ENCODE measurements at places on chromosomes 2 and 18. TPM values are rescaled to one million over a fixed set of nuclear protein-coding genes. Genes with fewer than 3 reads are reported as not detected.

OSBPL6 gene
- 2.4 TPM for total RNA-seq

ZNF804A gene
- total RNA-seq, result 0.23 TPM

SPC25 gene
- 0.58 TPM for total RNA-seq

DNER gene
- total RNA-seq, result 1.1 TPM

EGR4 gene
- not detected for total RNA-seq

SCRN3 gene
- total RNA-seq, result 22.6 TPM

KCNF1 gene
- total RNA-seq, result not detected

TNFRSF11A gene
- 9.1 TPM for total RNA-seq

ANKRD53 gene
- total RNA-seq, result 1.9 TPM

NEDD4L gene
- 20.9 TPM for total RNA-seq

ALPG gene
- not detected for total RNA-seq

LYPD6B gene
- total RNA-seq, result not detected

HOXD8 gene
- 11.5 TPM for total RNA-seq

CYTIP gene
- 10.0 TPM for total RNA-seq

MCFD2 gene
- total RNA-seq, result 165 TPM

PPP1R1C gene
- 1.6 TPM for total RNA-seq

LRP2 gene
- not detected for total RNA-seq

VIT gene
- 29.2 TPM for total RNA-seq

CD8B2 gene
- 0.10 TPM for total RNA-seq

SCTR gene
- not detected for total RNA-seq

SLC8A1 gene
- total RNA-seq, result 35.9 TPM

BABAM2 gene
- 53.8 TPM for total RNA-seq

PCARE gene
- total RNA-seq, result not detected

CD207 gene
- 0.78 TPM for total RNA-seq

PLEK gene
- 32.9 TPM for total RNA-seq

MTHFD2 gene
- 119 TPM for total RNA-seq

SP140L gene
- total RNA-seq, result 13.9 TPM

DLX1 gene
- not detected for total RNA-seq

TMX3 gene
- 52.3 TPM for total RNA-seq

EEF1B2 gene
- total RNA-seq, result 387 TPM

PTPRM gene
- total RNA-seq, result 98.9 TPM

MFSD2B gene
- 0.33 TPM for total RNA-seq

SLC11A1 gene
- 40.1 TPM for total RNA-seq

REG3A gene
- 4.1 TPM for total RNA-seq

MPP4 gene
- 0.30 TPM for total RNA-seq

DTNA gene
- total RNA-seq, result 101 TPM

ACADL gene
- 32.8 TPM for total RNA-seq

UGT1A10 gene
- not detected for total RNA-seq

STAT4 gene
- 3.8 TPM for total RNA-seq

OSBPL1A gene
- total RNA-seq, result 43.2 TPM

PLCD4 gene
- total RNA-seq, result 5.3 TPM

OR6B2 gene
- not detected for total RNA-seq

FBXO48 gene
- total RNA-seq, result 1.5 TPM

TSHZ1 gene
- 15.9 TPM for total RNA-seq

All from aorta (tissue), 5 donors.